ENCODE measurements at places on chromosomes 7 and 10. TPM values are rescaled to one million over a fixed set of nuclear protein-coding genes. Genes with fewer than 3 reads are reported as not detected.

DNA sequence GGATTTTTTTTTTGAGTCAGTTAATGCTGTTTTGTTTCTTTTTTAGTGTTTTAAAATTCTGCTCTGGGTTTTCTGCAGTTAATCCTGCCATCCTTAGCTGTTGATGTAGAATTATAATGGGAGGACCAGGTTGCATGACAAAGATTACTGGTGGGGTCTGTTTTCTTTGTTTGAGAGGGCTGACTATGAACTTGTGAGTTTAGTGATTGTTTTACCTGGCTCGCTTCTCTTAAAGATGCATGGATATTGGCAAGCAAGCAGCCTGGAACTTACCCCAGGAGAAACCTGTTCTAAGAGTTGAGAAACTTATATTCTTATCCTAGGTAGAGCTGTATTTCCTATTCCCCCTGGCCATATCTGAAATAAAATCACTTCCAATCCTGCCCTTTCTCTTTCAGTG is 727.8 kb downstream of the GRM8 start:
- no peaks in the 10 kb centered on the region for H3K4me1 ChIP-seq
- no peak overlapping the region for H3K4me3 ChIP-seq
- no peak overlapping the region for H3K27ac ChIP-seq
- no peak for DNase-seq
- no peaks in the 10 kb centered on the region for H3K36me3 ChIP-seq
- no peaks in the 10 kb centered on the region for H3K27me3 ChIP-seq

DNA2 gene
- total RNA-seq, result 42.0 TPM

DNA sequence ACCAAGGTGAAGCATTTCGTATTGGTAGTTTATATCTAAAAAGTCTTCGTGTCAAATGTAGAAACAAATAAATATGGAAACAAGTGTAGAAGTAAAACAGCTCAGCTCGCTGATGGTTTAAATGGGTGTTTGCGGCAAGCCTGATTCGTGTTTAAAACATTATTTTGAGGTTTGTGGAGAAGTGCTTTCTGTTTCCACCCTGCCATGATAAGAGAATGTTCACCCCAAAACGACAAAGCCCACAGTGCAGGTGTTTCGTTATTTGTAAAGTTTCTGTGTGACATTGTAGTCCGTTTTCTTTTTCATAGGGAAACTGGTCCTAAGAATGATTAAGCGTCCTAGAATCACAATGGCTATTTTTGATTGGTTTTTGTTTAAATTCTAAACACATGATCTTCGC is 316.2 kb upstream of the SHH start:
- H3K27me3 ChIP-seq, result no peaks in the 10 kb centered on the region
- DNase-seq, result no peak
- no peaks in the 10 kb centered on the region for H3K36me3 ChIP-seq

DNA sequence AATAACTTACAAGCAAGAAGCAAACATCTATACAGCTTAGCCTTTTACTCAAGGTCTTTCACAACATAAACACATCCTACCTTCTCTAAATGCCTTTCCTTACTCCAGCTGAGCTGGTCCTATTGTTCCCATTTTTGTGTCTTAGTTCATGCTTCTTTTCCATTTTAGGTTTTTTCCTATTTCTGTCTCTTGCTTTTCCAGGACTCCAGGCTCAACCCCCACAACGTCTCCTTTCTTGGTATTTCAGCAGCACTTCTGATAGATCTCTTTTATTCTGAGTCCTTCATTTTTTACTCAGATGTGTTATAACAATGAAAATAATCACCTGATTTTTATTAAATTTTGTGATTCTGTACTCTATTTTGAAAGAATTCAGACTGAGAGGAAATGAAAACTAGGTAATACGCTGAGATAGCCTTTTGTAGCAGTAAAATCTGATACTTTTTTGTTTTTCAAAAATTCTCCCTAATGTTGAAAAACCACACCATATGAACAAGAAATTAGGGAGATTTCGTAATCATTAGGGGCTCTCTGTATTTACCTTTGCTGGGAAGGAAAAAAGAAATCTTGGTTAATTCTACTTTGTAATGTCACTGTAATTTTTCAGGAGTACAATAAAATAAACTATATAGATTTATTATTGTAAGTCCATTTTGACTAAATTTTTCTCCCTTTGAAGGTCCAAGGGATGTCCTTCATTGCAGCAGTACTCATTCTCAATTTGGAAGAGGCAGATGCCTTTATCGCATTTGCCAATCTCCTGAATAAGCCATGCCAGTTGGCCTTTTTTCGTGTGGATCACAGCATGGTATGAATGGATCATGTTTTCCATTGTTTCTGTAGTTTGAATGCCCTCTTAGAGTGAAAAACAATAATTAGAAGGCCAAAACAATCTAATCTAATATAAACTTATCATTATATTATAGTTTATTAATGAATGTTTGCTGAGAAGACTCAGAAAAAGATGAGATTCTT is 24.0 kb upstream of the HELLS start:
- no peak for DNase-seq
- no peak overlapping the region for H3K4me3 ChIP-seq
- peaks cover 6% of the 10 kb centered on the region for H3K27me3 ChIP-seq
- no peaks in the 10 kb centered on the region for H3K4me1 ChIP-seq
- H3K27ac ChIP-seq, result no peak overlapping the region
- H3K36me3 ChIP-seq, result no peaks in the 10 kb centered on the region

- no peak overlapping the region for H3K4me3 ChIP-seq
- H3K27ac ChIP-seq, result no peak overlapping the region
- no peaks in the 10 kb centered on the region for H3K4me1 ChIP-seq
Measured at GRCh38 chr7:123635551-123636359, 19.9 kb upstream of the LMOD2 start.

- peaks cover 10% of the 10 kb centered on the region for H3K27me3 ChIP-seq
- no peak overlapping the region for H3K27ac ChIP-seq
- no peak for DNase-seq
- no peak overlapping the region for H3K4me3 ChIP-seq
- H3K36me3 ChIP-seq, result no peaks in the 10 kb centered on the region
Measured at GRCh38 chr7:88358526-88358838, 51.8 kb upstream of the STEAP4 start.

DNA sequence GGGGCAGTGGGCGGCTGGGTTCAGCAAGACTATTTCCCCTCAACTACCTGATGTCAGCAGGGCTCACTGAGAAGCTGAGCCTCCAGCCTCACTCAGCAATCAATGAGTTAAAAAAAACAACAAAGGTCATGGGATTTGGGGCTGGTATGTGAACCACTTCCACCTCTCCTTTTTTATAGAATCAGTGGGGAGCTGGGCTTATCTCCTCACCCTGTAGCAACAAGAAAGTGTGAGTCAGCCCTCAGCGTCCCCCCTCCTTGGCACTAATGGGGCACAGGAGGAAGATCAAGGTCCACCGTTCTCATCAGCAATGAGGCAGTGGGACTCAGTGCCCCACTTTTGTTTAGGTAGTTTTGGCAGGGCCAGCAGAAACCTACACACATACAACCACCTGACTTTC is 823.5 kb upstream of the POM121L12 start:
- no peak for DNase-seq
- no peak overlapping the region for H3K27ac ChIP-seq
- no peaks in the 10 kb centered on the region for H3K36me3 ChIP-seq
- no peaks in the 10 kb centered on the region for H3K4me1 ChIP-seq

HKDC1 gene
- total RNA-seq, result 1.1 TPM

- H3K4me3 ChIP-seq, result no peak overlapping the region
- H3K4me1 ChIP-seq, result no peaks in the 10 kb centered on the region
- no peaks in the 10 kb centered on the region for H3K36me3 ChIP-seq
- DNase-seq, result no peak
- H3K27me3 ChIP-seq, result peaks cover 14% of the 10 kb centered on the region
Measured at GRCh38 chr10:98286419-98286818, 18.4 kb upstream of the LOXL4 start.

GRCh38 chr10:50613150-50613549 is 10.6 kb downstream of the SGMS1 start:
- peaks cover 23% of the 10 kb centered on the region for H3K4me1 ChIP-seq
- no peak for DNase-seq
- H3K27me3 ChIP-seq, result no peaks in the 10 kb centered on the region
- no peak overlapping the region for H3K4me3 ChIP-seq

DNA sequence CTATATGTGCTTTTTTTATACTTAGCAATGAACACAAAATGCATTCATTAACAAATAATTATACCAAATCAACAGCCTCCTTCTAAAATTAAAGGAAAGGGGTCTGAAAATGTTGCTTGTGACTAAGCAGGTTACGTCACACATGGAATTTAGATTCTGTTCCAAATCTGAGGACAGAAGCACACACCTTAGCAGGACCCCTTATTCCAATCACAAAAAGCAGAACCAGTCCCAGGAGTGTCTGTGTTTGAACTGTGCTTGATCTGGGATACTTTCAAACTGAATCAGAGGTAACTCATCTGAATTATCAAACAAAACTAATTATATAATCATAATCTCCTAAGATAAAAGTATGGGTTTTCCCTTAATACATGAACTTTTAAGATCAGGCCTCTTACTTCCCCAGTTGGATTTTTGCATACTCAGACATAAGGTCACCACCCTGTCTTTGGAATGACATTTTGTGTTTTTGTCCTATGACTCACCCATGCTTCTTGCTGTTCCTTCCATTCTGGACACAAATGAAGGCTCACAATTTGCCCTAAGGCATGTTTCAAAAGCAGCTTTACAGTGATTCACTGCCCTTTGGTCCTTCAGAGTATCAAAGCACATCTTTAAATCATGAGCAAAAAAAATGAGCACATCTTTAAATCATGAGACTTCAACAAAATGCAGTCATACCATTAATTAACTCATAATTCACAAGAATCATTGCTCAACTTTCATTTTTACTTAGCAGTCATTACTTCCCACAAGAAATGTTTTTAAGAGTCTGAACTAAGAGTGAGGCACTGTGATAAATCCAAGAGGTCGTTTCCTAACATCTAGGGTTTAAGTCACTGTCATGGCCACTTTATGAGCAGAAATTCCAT is 35.5 kb downstream of the SEMA3C start:
- no peaks in the 10 kb centered on the region for H3K36me3 ChIP-seq
- DNase-seq, result no peak
- no peaks in the 10 kb centered on the region for H3K4me1 ChIP-seq
- H3K4me3 ChIP-seq, result no peak overlapping the region

GRCh38 chr7:91228327-91228726 is 35.9 kb upstream of the FZD1 start:
- H3K27me3 ChIP-seq, result no peaks in the 10 kb centered on the region
- H3K36me3 ChIP-seq, result no peaks in the 10 kb centered on the region
- H3K4me3 ChIP-seq, result no peak overlapping the region
- no peaks in the 10 kb centered on the region for H3K4me1 ChIP-seq

GRCh38 chr7:156751319-156751718 is 110.7 kb downstream of the RNF32 start:
- peak; percentile 79 for DNase-seq
- H3K27me3 ChIP-seq, result no peaks in the 10 kb centered on the region
- H3K36me3 ChIP-seq, result peaks cover 19% of the 10 kb centered on the region
- H3K4me3 ChIP-seq, result no peak overlapping the region
- peak overlapping the region; percentile 11 for H3K27ac ChIP-seq
- H3K4me1 ChIP-seq, result peaks cover 14% of the 10 kb centered on the region

C10orf62 gene
- not detected for total RNA-seq

- no peaks in the 10 kb centered on the region for H3K36me3 ChIP-seq
- DNase-seq, result peak; percentile 48
- H3K27ac ChIP-seq, result no peak overlapping the region
- peaks cover 6% of the 10 kb centered on the region for H3K27me3 ChIP-seq
- no peaks in the 10 kb centered on the region for H3K4me1 ChIP-seq
- no peak overlapping the region for H3K4me3 ChIP-seq
Measured at GRCh38 chr7:120805636-120806388, 52.1 kb downstream of the TSPAN12 start.

C10orf143 gene
- 2.5 TPM for total RNA-seq

CPXM2 gene
- not detected for total RNA-seq

DNA sequence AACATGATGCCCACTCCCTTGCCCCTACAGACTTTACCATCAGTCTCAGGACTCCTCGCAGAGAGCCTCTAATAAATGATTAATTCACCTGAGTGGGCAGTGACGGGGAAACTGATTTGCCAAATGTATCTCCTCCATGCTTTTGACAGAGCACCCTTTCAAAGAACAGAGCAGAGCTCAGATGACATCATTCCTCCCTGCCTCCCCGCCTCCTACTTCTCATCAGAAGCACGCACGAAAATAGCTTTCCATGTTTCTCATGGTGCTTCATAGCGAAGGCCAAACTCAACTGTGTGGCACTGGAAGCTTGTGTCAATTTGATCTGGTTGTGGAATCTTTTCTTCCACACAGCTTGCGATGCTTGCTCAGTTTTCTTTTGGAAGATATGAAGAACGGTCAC is 442.5 kb downstream of the RPS24 start:
- H3K4me3 ChIP-seq, result no peak overlapping the region
- DNase-seq, result no peak
- peaks cover 4% of the 10 kb centered on the region for H3K27me3 ChIP-seq

DNA sequence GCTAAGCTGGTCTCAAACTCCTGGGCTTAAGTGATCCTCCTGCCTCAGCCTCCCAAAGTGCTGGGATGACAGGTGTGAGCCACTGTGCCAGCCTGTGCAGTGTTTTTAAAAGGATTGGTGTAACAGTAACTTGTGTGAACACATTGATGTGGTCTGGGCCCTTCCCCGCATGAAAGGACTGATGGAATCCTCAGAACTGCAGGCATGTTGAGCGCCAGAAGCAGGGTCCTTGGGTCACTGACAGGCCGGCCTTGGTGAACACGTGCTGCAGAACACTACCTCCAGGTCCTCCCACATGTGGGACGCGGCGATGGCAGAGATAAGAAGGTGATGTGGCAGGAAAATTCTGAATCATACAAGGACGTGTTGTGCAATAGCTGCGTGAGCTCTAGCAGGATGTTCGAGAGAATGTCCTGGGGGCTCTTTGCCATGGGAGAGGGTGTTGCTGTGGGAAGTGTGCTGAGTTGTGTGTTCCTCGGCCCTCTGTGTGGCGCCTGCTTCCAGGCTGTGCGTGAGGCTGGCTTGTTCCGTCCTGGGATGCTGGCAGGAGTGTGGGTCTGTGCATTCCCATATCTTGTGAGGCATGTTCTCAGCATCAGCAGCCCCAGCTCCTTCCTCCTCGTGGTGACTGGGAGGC is 68.2 kb downstream of the DNAJB6 start:
- DNase-seq, result peak; percentile 76
- peaks cover 12% of the 10 kb centered on the region for H3K4me1 ChIP-seq
- no peaks in the 10 kb centered on the region for H3K27me3 ChIP-seq
- H3K36me3 ChIP-seq, result peaks cover 30% of the 10 kb centered on the region

DNA sequence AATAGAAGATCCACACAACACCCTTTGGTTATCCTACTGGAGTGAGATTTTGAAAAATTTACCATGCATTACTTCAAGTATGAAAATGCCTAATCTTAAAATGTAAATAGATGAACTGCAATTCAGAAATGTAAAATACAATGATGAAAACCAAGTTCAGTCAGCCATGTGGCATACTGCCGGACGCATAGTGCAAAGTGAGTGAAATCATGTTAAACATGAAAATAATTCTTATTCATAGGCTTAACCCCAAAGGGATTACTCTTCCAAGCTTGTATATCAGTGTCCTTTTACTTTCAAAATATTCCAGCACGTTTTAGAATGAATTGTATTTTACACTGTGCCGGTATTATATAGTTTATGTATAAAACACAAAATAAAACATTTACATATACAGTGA is 99.8 kb downstream of the THSD7A start:
- H3K36me3 ChIP-seq, result no peaks in the 10 kb centered on the region
- DNase-seq, result no peak
- no peak overlapping the region for H3K27ac ChIP-seq
